Stimulated activated CD4-positive, alpha-beta T cell treated with anti-CD3 and anti-CD28 coated beads, Interleukin-15, amount 100 ng/mL, for 1 hour (primary cell): ENCODE measurements at places on chromosomes 12 and 14.
A peak's percentile ranks its signal among the peaks of the same experiment; 100 is the strongest.

DNA sequence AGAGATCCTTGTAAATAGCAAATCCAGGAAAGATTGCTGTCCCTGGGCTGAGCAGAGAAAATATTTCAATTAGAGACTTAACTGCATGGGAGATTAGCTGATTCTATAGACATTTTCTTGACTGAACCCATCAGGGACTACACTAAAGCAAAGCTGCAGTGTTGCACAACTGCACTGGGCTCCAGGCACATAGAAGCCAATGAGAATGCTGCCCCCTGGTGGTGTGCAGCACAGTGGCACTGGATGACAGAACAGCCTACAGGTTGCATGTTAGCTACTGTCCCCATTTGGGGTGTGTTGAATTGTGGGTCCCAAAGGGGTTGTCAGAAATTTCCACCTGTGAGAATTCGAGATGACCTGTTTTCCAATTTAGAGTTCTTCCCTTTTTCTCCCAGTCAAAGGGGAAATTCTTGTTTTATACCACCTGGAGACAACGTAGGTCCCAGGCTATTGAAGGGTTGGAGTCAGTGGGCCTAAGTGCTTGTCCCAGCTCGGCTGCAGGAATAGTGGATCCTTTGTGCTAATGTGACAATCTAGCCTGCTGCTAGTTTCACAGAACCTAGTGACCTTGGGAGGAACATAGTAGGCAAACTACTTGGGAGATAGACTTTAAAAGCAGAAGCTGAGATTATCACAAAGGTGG lies 114.7 kb downstream of the SLC8A3 start:
- DNase-seq, result peak; percentile 8

GRCh38 chr14:71116568-71117122 lies 209.4 kb downstream of the PCNX1 start:
- no peak for DNase-seq

GRCh38 chr12:69613351-69613750 lies 2.6 kb upstream of the LRRC10 start:
- no peak for DNase-seq

- no peak for DNase-seq
Observed at GRCh38 chr14:20707622-20708021, 19.1 kb downstream of the ANG start.

DNA sequence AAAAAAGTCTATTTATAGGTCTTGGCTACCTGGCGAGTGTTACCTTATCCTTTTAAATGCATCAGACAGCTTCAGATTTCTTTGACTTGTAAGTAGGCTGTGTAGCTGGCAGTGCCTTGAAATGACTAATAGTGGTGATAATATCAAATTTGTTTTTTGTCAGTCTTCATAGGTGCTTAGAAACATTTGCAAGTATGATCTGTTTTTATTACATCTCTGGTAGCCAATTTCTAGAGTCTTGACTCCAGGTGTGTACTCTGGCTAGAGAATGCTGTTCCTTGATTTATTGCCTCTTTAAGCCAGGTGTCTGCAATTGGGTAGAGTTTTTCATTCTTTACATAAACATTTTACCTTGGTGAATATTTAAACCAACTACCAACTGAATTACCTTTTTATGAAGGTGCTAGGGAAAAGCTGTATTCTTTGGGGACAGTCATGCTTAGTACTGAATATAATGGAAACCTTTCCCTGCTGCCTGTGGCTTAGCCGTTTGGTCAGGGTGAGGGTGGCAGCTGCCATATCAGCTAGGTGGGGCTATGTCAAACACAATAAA lies 32.6 kb downstream of the MLXIP start:
- no peak for DNase-seq

GRCh38 chr12:106631150-106631549 lies 48.3 kb downstream of the RFX4 start:
- no peak for DNase-seq

DNA sequence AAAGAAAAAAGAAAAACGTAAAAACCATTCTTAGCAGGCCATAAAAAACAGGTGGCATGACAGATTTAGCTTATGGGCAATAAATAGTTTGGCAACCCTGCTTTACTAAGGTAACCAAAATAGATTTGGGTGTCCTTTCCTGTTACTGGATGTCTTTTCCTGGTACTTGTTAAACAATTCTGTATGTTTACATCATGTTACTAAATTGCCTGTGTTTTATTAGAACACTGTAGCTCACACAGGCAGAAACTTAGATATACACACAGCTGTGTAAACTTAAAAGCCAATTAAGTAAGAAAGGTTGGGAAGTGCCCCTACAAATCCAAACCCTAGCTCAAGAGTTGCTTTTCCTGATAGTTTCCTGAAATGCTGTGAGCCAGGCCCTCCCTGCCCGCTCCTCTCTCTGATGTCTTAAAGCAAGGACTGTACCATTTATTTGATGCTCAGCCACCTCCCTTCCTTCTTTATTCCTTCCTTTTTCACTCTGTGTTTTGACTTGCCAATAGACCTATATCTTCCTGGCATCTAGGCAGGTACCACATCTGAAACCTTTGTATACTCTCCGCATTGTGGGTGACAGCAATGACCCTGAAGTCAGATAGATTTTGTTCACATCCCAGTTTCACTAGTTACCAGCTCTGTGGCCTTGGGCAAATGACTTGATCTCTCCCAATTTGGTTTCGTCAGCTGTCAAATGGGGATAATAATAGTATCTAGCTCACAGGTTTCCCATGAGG lies 3.7 kb upstream of the CAMKK2 start:
- no peak for DNase-seq

GRCh38 chr12:75455839-75456238 lies 24.7 kb upstream of the GLIPR1 start:
- DNase-seq, result no peak

- DNase-seq, result no peak
Observed at GRCh38 chr12:12091977-12092663, 21.4 kb downstream of the BCL2L14 start.

DNA sequence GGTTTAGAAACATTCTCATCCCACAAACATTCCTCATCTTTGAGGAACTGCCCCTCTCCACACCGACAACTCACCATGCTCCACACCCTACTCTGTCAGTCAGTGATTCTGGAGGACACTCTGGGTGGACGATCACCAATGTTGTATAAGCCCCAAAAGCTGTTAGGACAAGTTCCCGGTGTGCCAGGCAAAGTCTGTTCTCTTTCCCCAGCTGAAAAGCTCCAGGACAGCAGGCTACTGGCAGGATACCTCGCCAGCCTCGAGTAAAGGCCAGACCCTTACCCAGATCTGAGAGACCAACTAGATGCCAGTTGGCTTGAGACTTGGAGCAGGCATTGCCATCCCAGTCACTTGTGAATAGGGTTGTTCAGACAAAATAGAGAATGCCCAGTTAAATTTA lies 12.0 kb downstream of the KRT5 start:
- DNase-seq, result no peak

GRCh38 chr14:36361210-36361853 lies 40.9 kb upstream of the MBIP start:
- no peak for DNase-seq

DNA sequence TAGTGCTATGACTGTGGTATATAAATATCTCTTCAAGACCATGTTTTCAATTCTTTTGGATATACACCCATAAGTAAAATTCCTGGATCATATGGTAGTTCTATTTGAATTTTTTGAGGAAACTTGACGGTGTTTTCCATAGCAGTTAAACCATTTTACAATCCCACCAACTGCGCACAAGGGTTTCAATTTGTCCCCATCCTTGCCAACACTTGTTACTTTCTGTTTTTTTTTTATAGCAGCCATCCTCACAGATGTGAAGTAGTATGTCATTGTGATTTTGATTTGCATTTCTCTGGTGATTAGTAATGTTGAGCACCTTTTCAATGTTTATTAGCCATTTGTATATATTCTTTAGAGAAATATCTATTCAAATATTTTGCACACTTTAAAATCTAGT lies 14.5 kb upstream of the A2M start:
- DNase-seq, result no peak

DNA sequence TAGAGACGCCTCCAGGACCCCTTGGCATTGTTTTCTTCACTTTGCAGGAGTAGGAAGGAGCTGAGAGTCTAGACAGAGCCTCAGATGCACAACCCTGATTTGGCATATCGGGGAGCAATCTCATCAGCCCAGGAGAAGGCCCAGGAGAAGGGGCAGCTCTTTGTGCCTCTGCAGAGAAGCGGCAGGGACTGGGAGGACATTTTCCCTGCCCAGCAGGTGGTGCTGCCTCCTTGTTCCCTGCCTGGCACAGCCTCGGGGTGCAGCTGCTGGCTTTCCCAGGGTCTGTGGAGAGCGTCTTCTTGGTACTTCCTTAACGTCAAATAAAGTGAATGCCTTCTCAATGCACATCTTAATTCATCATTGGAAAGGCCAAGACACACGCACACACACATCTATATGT lies 419.5 kb downstream of the TMEM121 start:
- no peak for DNase-seq

GRCh38 chr12:50215033-50215432 lies 47.9 kb upstream of the CERS5 start:
- DNase-seq, result no peak

GRCh38 chr12:107978201-107978600 lies 150.9 kb upstream of the WSCD2 start:
- no peak for DNase-seq

DNA sequence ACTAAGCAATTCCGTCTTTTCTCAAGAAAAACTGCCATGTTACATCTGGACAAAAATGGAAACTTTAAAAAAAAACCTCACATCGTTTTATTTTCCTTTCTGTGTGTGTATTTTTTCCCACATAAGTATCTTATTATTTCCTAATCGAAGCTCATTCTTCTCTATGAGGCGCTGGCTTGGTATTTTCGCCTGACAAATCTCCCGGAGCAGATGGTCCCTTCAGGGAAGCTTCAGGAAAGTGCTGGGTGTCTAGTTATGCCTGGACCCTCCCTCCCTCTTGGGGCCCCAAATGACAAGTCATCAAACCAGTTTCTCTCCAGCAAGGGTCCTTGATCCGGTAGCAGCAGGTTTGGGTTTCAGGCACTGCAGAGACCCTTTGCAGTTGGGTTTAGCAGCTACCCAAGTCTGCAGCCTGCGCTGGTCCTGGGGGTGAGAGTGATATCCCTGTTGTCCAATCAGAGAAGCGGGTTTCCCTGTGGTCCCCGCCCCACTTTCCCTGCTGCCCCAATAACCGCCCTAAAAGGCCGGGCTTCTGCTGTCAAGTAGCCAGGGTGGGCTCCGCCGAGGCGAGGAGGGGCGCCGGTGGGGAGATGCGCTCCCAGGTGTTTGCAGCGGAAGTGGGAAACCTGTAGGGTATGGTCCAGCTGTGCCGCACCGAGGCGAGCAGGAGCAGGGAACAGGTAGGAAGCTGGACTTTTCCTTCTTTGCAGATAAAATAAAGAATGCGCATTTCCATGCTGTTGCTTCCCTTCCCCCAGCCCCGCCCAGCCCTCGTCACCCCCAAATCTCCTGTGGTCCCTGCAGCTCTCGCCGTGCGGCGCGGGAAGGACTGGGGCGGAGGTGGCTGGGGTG lies at the start of gene CNTN1:
Gene CNTN1 (plus strand): TSS at position 527 of the 852 bp plus-strand sequence.
- DNase-seq, result no peak

- no peak for DNase-seq
Observed at GRCh38 chr14:21098076-21098891, at the start of gene ZNF219. ZNF219 (minus strand) TSS chr14:21098655; CDS start chr14:21093591, 5,064 bp downstream.

DNA sequence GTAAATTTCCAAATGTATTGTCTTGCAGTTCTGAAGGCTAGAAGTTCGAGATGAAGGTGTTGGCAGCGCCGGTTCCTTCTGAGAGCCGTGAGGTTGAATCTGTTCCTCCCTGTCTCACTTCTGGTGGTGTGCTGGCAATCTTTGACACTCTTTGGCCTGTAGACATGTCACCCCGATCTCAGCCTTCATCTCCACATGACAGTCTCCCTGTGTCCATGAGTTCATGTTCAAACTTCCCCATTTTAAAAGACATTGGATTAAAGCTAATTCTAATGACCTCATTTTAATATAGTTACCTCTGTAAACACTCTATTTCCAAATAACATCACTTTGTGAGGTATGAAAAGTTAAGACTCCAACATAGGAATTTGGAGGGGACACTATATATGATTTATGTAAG lies 4.1 kb upstream of the RBM19 start:
- DNase-seq, result no peak

- DNase-seq, result no peak
Observed at GRCh38 chr12:117000316-117000715, 89.6 kb downstream of the FBXW8 start.

DNA sequence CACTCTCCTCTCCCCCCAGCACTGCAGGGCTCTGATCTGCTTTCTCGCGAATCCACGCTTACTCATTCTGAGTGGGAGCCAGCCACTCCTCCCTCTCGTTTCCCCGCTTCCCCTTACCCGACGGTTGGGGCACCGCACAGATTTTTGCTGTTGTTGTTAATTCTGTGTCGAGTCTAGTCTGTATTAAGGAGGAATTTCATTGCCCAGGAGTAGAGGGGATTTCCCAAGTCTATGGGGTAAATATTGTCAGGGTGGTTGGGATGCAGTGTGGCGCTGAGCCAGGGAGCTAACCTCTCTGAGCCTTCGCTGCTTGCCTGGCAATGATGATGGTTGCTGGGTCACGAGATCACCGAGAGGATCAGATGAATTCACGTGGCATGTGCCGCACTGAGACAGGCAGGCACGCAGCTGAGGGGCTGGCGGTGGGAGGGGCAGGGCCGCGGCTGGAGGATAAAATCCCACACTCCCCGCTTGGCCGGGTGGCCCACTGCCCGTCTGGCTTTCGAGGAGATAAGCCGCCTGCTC lies 18.5 kb downstream of the NCOR2 start:
- DNase-seq, result no peak

DNA sequence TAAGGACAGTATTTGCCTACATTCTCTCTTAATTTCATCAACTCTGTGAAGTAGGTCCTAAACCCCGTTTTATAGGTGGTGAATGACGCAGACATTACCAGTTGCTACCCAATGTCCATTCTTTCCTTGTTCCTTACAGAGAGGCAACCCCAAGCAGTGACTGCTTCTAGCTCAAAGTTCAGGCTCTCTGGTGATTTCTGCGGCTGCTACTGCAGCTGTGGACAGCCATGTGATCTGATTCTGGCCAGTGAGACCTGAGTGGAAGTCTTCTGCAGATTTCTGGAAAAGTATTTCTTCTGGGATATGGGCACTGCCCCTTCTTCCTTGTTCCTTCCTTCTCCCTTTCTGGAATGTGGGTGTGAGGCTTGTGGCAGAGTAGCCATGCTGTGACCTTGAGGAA lies 82.9 kb downstream of the ARF6 start:
- no peak for DNase-seq

GRCh38 chr12:105109465-105110212 lies 2.1 kb downstream of the WASHC4 start:
- DNase-seq, result no peak

- DNase-seq, result no peak
Observed at GRCh38 chr12:10366875-10367274, 23.0 kb downstream of the KLRK1 start.
